Stimulated activated CD8-positive, alpha-beta memory T cell treated with anti-CD3 and anti-CD28 coated beads, Interleukin-2, amount 100 ng/mL, for 1 hour (primary cell): ENCODE measurements at places on chromosomes 13 and 19.

DNA sequence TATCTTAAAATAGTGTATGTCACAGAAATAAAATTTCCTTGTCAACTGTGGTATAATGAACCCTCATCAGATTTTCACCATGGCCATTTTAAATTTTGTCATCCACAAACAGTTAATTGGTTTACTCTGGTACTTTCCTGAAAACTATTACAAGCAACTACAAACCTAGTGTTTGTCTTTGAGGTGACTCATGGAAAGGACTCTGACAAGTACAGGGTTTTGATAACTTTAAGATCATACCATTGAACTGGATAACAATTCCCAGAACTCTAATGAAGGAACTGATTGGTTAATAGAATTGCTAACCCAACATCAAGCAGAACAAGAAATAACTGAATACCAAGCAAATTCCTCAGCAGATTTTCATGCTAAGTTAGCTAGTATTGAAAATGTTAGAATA, 237.7 kb upstream of the IPO5 start:
- DNase-seq = no peak

DNA sequence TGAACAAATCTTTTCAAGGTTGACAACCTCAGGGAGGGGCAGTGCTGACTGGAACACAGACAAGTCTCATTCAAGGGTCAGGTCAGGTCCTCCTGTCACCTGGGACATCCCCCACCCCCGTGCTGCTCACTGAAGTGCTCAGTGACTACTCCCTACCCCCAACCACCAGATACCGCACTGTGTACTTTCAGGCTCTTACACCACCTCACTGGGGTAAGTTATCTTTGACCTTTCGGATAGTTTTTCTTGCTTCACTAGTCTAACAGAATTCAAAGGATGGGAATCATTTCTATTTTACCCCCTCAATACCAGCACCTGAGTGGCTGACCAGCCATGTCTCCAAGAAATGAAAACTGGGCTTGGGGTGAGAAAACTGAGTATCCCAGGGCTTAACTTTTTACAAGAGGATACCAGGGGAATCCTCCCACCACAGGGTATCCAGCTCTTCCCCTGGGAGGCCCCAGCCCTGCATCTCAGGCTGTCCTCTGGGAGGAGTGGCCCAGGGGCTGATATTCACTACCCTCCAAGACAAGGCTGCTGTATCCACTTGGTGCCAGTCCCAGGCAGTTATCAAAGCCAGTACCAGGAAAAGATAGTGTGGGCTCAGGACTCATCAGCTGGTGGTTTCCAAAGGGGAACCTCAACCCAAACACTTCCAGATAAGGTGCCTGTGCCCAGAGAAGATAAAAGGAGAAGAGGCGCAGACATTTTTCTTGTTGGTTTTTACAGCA, 2.1 kb downstream of the ZNF563 start:
- DNase-seq = peak; percentile 30

GRCh38 chr13:94028234-94028633, 451.2 kb downstream of the DCT start:
- no peak for DNase-seq

DNA sequence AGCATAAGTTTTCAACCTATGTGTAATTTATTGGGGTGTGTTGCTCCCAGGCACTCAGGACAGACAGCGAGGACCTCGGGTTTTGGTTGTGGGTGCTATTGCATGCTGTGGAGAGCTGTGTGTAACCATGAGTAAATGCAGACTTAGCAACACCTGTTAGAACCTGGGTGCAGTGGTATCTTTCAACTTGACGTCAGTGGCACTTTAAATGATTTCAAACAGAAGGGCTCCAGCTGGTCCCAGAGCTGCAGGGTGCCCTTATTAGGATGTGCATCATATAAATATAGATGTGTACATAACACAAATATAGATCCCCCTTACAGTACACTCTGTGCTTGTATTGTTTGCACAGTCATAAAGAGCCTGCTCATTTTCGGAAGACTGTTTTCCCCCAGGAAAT, 228.3 kb upstream of the IRS2 start:
- no peak for DNase-seq

DNA sequence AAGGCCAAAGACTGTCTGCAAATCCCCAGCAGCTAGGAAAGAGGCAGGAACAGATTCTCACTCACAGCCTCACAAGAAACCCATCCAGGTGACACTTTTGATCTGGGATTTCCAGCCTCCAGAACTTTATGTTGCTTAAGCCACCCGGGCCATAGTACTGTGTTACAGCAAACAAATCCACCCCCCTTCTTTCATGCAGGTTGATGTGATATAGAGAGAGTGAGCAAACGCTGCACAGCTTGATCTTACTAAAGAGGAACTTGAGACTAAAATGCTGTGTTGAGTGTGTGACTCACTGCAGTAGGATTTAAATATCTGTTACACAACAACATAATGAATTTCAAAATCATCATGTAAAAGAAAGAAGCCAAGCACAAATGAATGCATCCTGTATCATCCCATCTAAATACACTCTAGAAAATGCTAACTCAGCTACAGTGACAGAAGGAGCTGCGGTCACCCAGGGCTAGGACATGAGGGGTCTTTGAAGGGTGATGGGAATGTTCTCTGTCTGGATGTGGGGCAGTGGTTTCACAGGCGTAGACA, 32.2 kb downstream of the RCBTB2 start:
- no peak for DNase-seq

GRCh38 chr19:11931051-11931450, 6.1 kb downstream of the ZNF700 start:
- no peak for DNase-seq

GRCh38 chr19:15588265-15588664, 26.8 kb upstream of the CYP4F8 start:
- no peak for DNase-seq

- DNase-seq = no peak
These were observed 8.7 kb upstream of the ADAT3 start for GRCh38 chr19:1896508-1896907.

DNA sequence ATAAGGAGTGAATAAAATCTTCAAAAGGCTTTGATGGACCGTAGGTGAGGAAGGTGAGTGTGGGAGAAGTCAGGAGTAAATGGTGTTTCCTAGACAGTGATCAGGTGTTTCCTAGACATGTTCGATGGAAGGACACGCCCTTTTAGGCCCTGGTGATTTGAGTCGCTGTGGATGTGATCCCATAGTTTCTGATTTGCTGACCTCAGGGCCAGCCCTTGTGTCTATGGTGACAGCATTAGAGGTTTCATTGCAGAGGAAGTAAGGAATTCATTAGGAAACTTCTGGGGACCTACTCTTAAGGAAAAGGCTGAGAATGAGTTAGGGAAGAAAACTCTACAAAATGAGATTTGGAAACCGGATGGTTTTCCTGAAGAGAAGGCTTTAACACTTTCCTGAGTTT, 31.5 kb upstream of the RNF113B start:
- no peak for DNase-seq

DNA sequence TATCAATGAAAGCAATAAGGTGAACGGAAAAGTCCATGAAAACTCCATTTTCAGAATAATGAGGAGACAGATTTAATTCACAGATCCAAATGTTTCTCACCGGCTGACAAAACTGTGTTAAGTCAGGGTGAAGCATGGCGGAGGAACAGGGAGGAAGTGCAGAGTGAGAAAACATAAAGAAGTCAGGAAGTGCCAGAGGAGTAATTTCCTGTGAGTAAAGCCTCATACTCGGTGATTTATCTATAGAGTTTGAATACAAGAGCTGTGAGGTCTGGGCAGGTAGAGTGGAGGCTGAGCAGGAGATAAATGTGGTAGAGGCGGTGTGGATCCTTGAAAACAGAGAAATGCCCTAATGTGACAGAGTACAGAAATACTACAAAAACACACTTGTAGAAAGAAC, 11.4 kb downstream of the CARD8 start:
- no peak for DNase-seq

GRCh38 chr13:111958612-111959395, 108.1 kb upstream of the SOX1 start:
- no peak for DNase-seq

DNA sequence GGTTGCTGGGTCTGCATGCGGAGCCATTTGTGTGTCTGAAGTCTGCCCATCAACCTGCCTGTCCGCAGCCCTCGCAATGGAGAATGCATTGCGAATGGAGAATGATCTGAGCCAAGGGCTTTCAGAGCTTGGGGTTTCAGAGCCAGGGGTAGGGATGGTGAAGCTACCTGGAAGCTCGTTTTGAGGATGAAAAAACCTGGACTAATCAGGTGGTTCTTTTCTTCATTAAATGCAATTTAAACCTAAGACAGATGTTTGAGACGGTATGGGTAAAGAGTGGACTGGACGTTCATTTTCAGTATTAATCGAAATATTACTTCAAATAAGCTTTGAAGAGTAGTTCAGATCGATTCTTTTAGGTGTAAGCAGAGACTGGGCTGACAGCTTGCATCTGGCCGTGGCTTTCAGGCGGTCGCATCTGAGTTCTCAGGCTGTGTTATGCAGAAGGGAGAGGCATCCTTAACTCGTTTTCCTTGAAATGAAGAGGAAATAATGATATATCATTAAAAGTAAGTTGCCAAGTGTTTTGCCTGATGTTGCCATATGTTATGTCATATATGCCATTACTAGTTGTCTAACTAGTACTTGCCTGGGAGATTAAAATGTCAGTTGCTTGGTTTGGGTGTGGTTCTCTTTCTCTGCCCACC, 801 bp downstream of the MCF2L start:
- DNase-seq = no peak

DNA sequence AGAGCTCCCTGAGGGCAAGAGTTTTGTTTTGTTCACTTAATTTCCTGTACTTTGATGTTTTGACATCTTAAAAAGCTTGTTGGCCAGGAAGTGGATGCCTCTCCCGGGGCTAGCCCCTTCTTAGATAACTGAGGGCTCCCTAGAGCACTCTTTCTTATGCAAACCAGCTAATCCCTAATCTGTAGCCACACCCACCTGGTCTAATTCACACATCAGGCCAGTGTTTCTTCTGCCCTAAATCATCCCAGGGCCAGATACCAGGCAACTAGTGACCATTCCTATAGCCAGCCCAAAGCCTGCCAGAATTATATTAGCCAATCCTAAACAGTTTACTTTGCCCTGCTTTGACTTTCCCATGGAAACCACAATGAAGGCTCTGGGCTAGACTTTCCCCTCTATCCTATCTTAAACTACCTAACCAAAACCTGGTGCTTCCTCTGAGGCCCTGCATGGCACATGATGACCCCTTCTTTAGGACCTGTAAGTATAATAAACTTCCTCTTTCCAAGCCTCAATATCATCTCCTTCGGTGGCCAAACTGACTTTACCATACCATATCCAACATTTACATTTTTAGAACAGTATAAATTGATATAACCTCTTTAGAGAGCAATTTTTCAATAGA, 24.8 kb downstream of the WBP4 start:
- no peak for DNase-seq

GRCh38 chr13:94154367-94154766, 325.1 kb downstream of the DCT start:
- no peak for DNase-seq

GRCh38 chr13:107531816-107532215, 683.5 kb downstream of the LIG4 start:
- no peak for DNase-seq

GRCh38 chr13:43996221-43996620, 116.5 kb downstream of the LACC1 start:
- DNase-seq = no peak

- DNase-seq = no peak
These were observed 14.3 kb downstream of the PEPD start for GRCh38 chr19:33507021-33507956.

- DNase-seq = no peak
These were observed at the start of gene CAPS for GRCh38 chr19:5913739-5914357. Gene CAPS (plus strand): TSS chr19:5914254. CDS start chr19:5914407, 153 bp downstream.

- DNase-seq = no peak
These were observed 19.4 kb upstream of the PSG4 start for GRCh38 chr19:43224855-43225253.
